ENCODE measurements at places on chromosomes 13 and 19.

DNA sequence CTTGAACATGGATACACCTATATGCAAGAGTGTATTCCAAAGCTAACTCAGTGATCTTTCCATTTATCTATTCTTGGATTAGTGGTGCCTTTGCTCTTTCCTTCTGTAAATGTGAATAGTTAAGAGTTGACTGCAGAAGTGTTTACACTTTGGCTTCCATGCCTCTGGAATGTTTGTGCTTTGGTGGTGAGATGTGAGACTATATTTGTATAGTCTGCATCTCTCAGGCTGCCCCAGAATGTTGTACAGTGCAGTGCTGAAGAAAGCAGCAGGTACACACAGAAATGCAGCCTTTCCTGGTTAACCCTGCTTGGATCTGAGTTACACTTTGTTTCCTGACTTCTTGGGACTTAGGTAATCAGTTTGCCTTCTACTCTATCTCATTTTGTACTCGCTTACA lies 90.2 kb downstream of the DNAJC15 start:
- no peak for DNase-seq

DNA sequence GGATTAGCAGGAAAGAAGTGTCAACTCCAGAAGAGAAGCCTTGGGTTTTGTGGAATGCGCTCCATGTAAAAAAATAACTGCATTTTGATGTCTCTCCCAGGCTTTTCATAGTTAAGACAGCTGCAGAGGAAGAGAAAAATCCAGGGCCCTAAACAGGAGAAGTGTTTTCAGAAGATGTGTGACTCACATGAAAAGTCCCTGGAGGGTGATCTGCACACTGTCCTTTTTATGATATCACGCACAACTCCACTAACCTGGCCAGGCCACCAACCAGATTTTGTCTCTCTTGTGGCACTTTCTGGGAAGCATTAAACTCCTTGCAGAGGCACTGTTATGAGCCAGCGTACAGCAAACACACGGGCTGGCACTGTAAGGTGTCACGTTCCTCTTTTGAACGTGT lies 267.3 kb downstream of the FGF9 start:
- DNase-seq = no peak

DNA sequence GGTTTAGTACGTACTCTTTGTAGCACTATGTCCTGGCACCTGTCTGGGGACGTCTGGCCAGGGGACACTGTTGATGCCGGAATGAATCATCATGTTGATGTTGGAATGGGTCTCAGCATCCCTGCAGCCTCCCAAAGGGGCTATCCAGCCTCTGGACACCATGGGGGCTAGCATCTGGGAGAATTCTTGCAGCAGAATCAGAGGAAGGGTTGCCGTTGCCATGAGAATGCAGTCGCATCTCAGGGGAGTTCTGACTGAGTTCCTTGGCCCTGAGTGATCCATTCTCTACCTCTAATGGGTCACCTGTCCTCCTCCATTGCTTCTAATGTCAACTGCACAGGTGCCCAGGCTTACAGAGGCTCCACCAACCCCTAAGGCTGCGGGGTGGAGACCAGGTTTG lies 129.1 kb downstream of the UQCRFS1 start:
- no peak for DNase-seq

GRCh38 chr13:30615866-30616541 lies 1.7 kb upstream of the USPL1 start:
- no peak for DNase-seq

GRCh38 chr19:18137657-18138339 lies 15.2 kb upstream of the PIK3R2 start:
- no peak for DNase-seq

GRCh38 chr19:48815870-48816501 lies 5.2 kb upstream of the BCAT2 start:
- no peak for DNase-seq

GRCh38 chr19:28567834-28568233 lies 645.1 kb downstream of the UQCRFS1 start:
- DNase-seq = no peak

- DNase-seq = no peak
These were observed 150.4 kb downstream of the PDS5B start for GRCh38 chr13:32736648-32737047.

DNA sequence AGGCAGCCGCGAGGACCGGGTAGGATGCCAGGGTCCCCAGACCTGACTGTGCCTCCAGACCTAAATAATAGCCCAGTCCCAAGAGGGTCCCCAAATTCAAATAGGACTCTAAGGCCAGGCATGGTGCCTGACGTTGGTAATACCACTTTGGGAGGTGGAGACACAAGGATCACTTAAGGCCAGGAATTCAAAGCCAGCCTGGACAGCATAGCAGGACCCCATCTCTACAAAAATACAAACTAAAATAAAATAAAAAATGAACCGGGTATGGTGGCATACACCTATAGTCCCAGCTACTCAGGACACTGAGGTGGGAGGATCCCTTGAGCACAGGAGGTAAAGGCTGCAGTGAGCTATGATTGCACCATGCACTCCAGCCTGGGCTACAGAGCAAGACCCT lies 5.4 kb upstream of the APLP1 start:
- DNase-seq = no peak

DNA sequence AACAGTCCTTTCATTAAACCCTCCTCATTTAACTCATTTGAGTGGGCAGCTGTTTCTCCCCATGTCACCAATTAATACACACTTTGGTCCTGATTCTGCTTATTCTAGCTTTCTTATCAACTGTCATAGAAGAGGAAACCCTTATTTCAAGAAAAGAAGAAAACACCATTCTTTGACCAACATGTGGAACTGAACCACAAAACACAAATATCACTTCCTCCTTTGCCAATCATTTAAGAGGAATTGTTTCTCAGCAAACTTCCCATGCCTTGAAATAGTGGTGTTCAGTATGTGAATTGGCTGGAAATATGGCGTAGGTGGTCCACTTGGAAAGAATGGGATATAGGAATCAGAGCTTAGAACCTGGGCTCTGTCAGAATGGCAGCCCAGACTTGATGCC lies 20.4 kb downstream of the MBD3L2B start:
- DNase-seq = no peak

DNA sequence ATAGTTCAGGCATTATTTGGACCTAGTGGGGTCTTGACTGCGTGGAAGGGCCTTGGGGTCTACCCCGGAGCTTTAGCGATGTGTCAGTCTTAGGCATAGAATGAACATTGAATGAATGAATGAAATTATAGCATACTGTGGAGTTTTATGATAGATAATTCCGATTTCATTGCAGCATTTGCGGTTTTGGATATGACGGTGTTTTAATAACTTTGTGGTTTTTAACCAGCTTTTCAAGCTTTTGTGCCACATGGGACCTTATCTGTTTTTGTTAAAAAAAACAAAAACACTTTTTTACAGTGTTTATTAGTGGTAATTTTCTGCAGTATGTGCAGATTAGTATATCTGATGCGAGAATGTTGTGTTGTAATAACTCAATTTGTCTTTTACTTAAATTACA lies 696 bp downstream of the NUP58 start:
- DNase-seq = no peak
